ENCODE measurements at places on chromosomes 5 and 9.
A peak's percentile ranks its signal among the peaks of the same experiment; 100 is the strongest.

- no peak for DNase-seq
These were observed 23.5 kb downstream of the RIGI start for GRCh38 chr9:32502464-32502863.

DNA sequence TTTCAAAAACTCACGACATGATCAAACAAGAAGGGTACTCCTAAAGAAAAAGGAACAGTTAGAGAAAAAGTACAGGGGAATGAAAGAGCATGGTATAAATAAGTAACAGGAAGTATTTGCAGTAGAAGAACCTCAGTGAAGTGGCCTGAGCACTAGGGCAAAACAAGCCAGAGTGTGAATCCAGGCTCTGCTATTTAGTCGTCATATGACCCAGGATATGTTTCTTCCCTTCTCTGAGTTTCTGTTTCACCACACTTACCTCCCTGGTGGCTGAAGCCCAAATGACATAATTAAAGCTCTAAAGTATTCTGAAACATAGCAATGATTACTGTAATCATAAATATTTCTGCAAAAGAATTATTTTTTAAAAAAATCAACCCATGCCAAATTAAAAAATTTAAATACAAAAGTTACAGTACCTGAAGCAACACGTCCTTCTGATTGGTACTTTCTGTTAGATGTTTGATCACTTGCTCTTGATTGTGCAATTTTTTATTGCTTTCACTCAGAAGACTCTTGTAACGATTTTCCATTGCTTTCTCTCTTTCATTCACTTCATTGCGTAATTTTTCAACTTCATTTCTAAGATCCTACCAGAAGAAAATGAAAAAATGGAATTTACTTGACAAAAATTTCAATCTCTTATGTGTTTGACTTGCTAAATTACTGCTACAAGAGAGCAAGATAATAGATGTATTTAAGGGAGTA lies 88.9 kb downstream of the CDK5RAP2 start:
- DNase-seq, result no peak

- DNase-seq, result no peak
These were observed 364.4 kb downstream of the CSNK1G3 start for GRCh38 chr5:123876276-123876790.

DNA sequence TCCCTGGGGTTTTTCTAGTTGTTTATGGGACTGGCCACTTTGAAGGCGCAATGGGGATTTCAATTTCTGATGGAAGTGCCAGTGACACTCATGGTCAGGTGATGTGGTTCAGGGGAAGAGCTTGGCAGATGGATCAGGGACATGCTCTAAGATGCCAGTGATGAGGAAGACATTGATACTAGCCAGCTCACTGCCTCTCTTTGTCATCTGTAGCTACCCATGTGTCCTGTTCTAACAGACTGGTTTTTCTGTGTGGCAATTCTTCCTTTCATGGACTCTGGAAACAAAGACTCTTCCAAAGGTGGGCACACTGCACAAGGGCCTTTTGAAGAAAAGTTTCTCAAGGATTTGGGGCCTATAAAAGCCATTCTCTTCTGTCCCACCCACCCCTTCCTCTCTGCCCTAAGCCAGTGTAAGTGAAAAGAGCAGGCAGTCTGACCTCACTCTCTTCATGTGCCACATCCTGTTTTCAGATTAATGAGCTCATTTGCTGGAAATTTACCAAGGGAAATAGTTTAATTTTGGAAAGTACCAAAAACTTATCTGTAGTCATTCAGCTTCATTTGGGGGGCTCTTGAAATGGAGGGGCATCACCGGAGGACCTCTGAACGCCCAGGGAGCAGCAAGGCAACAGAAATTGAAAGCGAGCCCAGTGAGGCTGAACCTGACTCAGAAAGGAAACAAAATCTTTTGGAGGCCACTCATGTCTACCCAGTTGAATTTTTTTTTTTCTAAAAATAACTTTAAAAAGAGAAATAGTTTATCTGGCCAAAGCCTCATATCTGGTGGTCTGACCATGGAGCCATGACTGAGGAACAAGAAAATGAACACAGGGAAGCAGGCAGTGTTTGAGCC lies 4.9 kb upstream of the TRAF1 start:
- peak; percentile 81 for DNase-seq

- DNase-seq, result no peak
These were observed 733.4 kb downstream of the TLE4 start for GRCh38 chr9:80305136-80305535.

DNA sequence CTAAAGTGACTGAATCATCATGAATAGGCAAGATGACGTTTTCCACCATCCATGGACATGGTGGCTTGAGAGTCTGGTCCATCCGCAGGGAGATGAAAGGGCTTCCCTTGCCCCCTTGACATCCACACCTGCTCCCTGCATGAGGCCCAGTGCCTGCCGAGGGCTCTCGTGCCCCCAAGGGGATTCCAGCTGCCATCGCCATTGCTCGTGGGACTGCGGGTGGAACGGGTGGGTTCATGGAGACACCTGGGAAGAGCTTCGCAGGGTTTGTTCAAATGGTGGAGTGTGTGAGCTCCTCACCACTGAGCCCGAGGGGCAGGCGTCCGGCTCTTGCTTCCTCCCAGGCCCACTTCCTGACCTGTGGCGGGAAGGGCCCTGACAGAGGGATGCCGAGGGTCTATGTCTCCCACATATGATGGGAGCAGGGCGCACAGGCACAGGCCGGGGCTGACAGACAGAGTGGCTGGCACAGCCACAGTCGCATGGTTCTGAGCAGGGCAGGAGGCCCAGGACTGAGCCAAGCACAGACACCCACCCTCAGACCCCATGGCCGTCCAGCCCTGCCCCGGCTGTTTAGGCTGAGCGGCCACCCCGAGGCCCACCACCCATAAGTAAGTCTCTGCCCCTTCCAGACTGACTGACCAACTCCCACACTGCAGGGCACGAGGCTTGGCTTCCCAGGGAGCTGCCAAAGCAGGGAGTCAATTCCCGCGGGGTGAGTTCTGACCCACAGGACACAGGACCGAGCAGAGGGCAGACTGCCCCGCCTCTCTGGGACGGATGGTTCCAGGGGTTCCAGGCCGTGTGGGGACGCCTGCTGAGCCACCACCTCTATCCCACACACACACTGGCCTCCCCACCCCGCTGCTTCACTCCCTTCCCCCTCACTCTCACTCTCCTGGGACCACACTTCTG lies 70.0 kb upstream of the PPP1R26 start:
- DNase-seq, result no peak

- DNase-seq, result no peak
These were observed 5.5 kb downstream of the PTGER4 start for GRCh38 chr5:40685193-40685592.

DNA sequence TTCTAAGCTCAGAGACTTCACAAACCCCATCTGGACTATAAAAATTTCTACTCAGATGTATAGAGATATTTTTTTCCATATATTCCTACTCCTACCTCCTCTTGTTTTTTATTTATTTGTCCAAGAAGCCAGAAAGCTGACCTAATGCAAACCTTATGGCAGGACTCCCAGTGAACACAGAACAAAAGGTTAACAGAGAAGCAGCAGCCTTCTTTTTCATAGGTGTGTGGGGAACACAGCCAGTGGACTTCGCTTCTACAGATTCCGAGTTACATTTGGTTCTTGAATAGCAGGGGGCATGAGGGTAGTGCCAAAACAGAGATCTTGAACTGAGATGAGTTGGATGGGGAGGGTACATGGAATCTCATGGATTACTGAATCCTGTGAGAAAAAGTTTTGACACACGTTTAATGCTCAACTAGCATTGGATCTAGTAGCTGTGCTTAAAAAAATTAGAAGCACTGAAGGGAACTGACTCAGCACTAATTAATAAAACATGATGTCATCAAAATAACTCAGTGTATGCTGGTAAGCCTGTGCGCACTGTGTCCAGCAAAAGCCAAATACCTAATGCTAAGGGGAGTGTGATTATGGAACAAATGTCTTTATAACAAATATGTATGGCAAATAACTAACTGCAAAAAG lies 240.1 kb downstream of the GABRB2 start:
- no peak for DNase-seq

DNA sequence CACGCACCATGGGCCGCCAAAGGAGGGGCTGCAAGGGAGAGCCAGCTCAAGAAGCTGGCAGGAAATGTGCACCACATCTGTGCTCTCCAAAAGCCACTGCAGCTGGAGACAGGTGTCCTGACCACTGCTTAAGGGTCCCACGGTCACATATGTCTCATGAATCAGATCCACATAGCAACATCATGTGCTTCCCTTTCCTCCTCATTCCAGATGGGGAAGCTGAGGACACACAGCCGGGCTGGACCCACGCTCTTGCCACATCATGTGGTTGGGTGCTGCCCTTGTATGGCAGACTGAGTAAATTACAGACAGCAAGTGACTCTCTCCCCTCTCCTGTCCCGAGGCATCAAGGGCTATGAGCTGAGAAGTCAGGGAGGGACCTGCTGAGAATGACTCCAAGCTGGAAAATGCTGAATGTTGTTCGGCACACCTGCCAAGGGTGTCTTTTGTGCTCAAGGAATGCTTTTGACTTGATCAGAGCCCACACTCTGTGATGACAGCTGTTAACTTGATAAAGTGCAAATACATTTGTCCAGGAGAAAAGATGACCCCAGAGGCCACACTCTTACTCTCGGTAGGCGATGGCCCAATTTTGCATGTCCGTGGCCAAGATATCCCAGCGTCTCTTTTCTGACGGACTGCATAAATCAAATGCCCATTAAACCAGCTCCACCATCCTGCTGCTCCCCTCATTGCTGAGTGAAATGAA lies 58.2 kb downstream of the NSUN2 start:
- no peak for DNase-seq

DNA sequence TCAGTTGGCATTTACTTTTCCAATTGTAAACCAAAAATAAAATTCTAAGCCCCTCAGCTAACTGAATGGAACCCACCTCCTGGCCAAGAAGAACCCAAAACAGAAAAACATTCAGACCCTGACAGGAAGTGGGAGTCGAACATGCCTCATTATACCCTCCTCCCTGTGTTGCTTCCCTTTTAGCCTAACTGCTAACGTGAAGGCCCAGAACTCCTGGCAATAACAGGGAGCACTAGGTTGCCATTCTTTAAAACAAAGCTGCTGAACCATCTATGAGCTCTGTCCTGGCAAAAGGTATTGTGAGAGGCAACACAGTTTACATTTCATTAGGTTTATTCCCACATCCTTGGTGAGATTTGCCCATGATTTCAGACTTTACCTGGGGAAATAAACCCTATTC lies 481.4 kb downstream of the CHSY3 start:
- DNase-seq, result no peak

GRCh38 chr5:68054638-68055037 lies 160.9 kb upstream of the PIK3R1 start:
- no peak for DNase-seq

- no peak for DNase-seq
These were observed 86.2 kb downstream of the GCNT1 start for GRCh38 chr9:76545191-76545590.

DNA sequence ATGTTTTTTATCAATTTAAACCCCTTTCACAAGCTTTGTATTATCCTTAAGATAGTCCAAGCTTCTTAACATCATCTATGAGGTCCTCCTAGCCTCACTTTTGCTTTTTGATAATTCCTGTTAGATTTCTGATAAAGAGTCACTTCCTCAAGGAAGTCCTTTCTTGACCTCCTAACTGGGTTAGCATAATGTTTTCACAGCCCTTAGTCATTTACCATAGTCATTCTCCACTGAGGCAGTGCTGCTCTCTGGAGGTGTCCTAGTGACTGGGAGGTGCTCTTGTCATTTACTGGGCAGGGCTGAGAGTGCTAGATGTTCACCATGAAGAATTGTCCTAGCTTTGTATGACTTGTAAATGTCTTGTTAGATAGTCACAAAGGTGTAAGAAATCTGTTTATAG lies 26.4 kb downstream of the TNPO1 start:
- DNase-seq, result no peak

- peak; percentile 60 for DNase-seq
These were observed 3.9 kb downstream of the ACSL6 start for GRCh38 chr5:132007399-132008162.

DNA sequence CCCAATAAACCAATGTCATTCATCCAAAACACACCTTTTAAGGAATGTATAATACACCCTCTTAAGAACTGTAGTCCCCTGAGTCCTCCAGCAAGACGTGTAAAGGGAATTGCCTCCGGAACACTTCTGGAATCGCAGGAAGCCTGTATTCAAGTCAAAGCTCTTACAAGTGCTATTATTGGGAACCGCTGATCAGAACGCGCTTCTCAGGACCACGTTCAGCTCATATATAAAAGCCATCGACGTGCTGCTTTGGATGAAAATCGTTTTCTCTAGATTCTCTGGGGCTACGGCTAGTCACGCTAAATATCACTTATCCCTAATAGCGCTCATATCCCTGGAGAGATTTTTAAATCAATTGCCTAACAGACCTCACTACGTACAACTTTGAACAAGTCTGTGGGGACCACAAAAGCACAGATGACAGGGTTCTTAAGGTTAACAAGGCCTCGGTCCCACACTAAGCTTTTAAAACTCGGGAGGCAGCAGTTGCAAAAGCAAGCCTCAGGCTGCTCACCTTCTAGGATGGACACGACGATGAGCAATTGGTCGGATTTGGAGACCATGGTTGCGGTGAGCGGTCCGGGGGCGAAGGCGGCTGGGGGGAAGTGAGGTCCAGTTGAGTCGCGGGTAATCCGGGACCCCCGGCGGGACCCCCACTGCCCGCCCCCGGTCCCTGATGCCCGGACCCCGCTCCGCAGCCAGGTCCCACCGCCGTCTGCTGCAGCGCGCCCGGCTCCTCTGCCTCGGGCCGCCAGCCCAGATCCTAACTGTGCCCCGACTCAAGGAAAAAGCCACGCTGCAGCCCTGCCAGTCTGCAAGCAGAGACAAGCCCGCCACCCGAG lies 548 bp downstream of the CEP120 start:
- DNase-seq, result peak; percentile 1

DNA sequence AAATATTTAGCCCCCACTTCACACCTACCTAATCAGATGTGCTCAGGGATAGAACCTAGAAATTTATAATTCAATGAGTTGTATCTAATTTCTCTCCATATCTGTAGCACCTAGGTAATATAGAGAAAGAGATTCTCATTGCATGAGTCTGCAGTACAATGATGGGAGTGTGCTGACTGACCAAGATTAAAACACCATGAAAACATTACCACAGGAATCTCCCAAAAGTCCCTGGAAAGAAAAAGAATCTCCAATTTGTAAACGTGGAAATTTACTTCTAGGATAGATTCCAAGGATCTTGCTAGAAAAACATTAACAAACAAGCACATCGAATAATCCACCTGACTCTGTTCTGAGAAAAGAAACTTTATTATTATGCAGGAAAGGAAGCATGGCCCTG lies 45.0 kb upstream of the DMRTA1 start:
- no peak for DNase-seq

- no peak for DNase-seq
These were observed 161.2 kb downstream of the AOPEP start for GRCh38 chr9:94887721-94888120.

- DNase-seq, result no peak
These were observed 151.0 kb downstream of the C5orf15 start for GRCh38 chr5:133817456-133817855.

GRCh38 chr5:69013481-69013880 lies 80.3 kb upstream of the SLC30A5 start:
- DNase-seq, result no peak
